ENCODE measurements at places on chromosomes 2 and 18.

DNA sequence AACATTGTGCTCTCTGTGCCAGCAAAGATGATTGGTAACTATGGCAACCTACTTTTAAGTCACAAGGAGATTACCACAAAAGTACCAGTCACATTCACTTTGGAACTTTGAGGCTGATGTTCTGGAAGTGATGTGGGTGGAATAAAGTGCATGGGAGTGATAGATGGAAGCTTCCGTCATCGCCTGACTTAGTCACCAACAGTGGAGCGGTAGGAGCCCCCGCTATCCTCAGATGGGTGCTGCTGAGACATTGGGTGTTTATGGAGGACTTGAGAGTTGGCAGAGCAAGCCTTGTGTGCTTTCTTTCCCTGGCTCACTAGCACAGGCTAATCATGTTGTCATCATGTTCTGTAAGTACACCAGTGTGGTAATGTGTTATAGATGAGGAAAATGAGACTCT lies 4.6 kb downstream of the PPP1R7 start:
- DNase-seq, result peak; percentile 45

GRCh38 chr2:96218508-96219131 lies 10.0 kb upstream of the STARD7 start:
- no peak for DNase-seq

DNA sequence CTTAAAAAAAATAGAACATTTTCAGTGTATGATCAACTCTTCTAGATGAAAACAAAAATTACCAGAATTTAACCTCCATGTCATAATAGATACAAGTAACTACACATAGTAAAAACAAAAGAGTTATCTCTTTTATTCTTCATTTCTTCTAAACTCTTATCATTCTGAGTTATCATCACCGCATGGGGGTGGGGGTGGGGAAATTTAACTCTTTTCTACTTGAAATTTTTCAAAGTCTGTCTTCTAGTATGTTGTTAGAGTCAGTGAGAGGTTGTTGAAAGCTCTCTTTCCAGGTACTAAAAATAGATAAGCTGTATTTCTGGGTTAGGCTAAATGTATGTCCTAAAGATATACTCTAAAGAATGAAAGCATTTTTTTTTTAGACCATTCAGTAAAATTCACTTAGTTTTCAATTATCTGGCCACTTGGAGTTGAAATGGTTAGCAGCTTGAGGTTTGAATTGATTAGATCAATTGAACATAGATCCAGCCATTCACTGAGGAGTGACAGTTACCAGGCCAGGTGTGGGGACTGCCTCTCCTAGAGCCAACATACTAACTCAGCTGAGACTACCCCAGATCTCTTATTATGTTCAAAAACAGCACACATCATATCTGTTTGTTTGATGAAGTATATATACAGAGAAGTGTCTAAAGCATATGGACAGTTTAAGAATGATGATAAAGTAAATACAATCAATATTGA lies 220.7 kb downstream of the IKZF2 start:
- no peak for DNase-seq

DNA sequence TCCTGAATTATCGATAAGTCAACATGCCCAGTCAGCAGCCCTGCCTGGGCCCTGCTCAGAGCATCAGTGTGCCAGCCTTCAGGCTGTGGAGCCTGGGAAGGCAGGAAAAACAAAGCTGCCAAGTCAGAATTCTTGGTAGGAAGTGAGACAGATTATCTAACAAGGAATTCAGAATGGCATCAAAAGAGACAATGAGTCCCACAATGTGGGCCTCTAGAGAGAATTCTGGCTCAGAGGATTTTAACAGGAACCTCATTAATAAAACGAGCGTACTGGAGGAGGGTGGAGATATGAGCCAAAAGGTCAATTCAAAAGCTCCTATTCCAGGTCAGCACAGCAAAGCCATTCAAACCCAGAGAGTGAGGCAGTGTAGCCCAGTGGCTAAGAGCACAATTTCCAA lies 327.6 kb upstream of the MMADHC start:
- no peak for DNase-seq

DNA sequence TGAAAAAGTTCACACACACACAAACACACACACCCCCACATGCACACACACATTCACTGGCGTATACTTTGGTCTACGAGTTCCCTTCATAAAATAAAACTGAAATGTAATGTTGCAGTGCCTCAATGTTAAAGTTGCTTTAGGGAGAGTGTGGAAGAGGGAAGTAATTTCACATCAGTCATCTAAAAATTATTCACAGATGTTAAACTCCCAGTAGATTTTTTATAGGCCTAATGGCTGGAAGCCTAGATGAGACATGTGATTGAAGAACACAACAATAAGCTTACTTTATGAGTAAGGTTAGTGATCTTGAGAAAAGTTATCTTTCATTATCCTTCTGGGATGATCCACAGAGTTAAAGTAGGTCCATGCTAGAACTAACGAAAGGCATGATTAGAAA lies 506.7 kb upstream of the CNTNAP5 start:
- no peak for DNase-seq

GRCh38 chr2:237895544-237896506 lies 36.4 kb downstream of the RAMP1 start:
- peak; percentile 51 for DNase-seq

GRCh38 chr2:10000541-10000940 lies 42.8 kb upstream of the KLF11 start:
- no peak for DNase-seq

- DNase-seq, result no peak
Observed at GRCh38 chr18:10241579-10241978, 212.9 kb upstream of the APCDD1 start.

- no peak for DNase-seq
Observed at GRCh38 chr2:73297586-73297985, 4.2 kb upstream of the EGR4 start.

- no peak for DNase-seq
Observed at GRCh38 chr2:223537115-223537514, 65.0 kb downstream of the SCG2 start.

GRCh38 chr2:240685771-240686371 lies 3.2 kb upstream of the AQP12B start:
- DNase-seq, result no peak

DNA sequence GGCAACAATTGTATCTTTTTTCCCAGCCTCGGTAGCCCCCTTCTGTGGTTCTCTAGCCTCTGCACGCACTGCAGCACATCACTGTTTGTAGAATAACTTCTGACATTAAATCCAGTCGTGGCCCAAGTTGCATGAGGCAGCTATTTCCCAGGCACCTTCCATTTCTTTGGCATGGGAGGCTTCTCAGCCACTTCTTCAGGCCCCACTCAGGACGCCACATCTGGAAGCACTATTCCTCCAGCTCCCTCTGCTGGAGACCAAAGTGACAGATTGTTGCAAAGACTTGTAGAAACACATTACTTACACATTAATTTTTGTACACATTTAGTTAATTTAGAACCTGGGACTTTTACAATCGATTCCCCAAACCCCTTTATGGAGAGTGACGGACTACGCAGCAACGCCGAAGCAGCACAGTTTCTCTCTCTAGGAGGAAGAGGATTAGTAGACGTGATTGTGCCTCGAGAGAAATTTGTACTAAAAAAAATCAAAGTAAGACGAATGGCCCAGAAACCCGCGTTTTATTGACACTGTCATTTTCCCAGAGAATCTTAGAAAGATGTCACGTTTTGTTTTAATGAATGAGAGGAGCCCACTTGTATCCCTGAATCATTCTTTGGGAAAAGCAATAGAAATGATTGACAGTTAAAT lies 57.8 kb upstream of the RGPD5 start:
- DNase-seq, result peak; percentile 29

GRCh38 chr2:148616662-148617061 lies 27.9 kb upstream of the EPC2 start:
- DNase-seq, result no peak

- no peak for DNase-seq
Observed at GRCh38 chr2:4404363-4404762, 701.0 kb downstream of the DCDC2C start.

GRCh38 chr2:12605366-12605765 lies 111.4 kb upstream of the TRIB2 start:
- no peak for DNase-seq

- DNase-seq, result no peak
Observed at GRCh38 chr2:219520079-219520478, 5.8 kb downstream of the ASIC4 start.

GRCh38 chr18:32868406-32868805 lies 95.6 kb upstream of the KLHL14 start:
- no peak for DNase-seq

DNA sequence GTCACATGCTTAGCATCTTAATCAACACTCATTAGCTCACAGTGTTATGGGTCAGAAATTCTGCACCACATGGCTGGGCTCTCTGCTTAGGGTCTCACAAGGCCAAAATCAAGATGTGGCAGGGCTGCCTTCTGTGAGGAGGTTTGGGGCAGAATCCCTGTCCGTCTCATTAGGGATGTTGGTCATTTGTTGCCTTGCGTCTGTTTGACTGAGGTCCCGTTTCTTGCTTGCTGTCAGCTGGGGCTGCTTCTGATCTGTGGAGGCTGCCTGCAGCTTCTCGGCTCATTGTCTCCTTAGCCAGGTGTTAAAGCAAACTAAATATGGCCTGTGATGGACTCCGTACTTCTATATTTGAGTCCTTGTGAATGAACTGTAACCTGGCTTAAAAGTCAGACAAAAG lies 146.5 kb downstream of the NDUFA10 start:
- DNase-seq, result no peak

DNA sequence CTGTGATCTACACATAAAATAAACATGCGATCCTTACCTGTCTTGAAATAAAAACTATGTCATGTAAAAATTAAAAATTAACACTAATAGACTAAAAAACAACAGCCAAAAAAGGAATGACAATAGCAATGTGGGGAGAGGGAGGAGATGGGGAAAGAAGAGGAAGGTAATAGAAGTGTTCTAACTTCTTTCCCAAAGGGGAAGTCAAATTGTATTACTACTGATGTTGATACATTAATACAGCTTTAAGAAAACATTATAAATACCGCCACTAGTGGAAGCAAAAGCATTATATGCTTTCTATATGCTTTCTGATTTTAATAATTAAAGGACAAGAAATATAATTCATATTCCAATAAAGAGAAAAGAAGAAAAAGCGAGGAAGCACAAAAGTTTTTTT lies 22.2 kb downstream of the ZNF516 start:
- no peak for DNase-seq

DNA sequence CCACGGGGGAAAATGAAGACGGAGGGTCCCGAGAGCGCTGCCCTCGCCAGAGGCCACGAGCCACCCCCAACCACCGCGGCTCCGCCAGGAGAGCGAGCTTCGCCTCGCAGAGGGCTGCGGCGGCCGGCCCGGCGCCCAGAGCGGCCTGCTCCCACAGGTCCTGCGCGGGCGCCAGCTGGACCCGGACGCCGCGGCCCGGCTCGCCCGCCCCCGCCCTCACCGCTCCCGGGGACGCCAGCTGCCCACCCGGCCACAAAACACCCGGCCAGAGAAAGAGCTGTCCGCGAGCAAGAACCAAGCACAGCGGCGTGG lies 709 bp downstream of the PTPN2 start:
- DNase-seq, result no peak

DNA sequence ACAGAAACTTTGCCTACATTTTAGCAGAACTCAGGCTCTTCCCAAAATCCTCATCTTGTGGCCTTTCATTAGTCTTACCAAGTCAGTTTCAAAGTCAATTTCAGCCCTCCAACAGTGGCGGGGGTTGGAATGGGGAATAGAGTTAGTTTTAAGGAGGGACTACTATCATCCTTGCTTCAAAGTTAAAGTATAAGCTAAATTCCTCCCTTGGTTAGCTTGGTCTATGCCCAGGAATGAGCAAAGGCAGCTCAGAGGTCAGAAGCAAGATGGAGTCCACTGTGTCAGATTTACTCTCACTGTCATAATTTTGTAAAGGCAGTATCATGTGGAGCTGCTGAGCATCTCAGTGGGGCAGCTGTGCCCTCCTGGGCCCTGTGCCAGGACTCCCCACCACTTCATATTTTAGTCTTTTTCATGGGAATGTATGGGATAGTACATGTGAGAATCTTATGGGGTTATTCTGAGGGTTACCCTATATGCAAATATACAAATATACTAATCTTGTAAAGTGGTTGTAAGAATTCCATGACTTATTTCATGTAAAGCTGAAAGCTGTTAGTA lies 145.2 kb upstream of the MMADHC start:
- DNase-seq, result no peak

DNA sequence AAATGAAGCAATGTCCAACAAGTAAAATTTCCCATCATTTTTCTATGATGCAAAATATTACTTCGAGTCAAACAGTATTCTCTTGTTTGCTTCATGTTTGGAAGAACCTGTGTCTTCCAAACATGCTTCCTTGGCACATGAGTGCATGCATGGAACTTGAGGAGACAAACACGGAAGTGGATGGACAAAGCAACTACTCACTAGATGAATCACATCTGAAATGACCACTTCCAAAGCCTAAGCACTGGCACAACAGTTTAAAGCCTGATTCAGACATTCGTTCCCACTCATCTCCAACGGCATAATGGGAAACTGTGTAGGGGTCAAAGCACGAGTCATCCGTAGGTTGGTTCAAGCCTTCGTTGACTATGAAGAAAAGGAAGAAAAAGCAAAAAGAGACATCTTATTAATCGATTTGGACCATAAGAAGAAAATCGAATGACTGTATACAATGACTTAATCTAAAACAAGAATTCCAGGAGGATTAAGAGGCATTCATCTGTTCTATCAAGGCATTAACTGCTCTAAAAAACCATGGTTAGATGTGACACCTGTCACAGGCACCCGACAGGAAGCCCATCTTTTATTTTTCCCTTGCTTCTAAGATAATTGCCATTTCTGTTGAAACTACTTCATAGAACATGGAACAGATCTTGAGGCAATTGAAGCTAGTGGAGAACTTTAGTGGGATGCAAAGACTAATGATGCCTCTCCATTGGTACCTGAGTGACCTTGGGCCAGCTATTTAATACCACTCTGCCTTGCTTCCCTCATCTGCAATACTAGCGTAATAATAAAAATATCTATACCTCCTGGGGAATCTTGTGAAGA lies 56.0 kb downstream of the ATIC start:
- no peak for DNase-seq

- no peak for DNase-seq
Observed at GRCh38 chr2:227707390-227707789, 10.4 kb downstream of the SLC19A3 start.

DNA sequence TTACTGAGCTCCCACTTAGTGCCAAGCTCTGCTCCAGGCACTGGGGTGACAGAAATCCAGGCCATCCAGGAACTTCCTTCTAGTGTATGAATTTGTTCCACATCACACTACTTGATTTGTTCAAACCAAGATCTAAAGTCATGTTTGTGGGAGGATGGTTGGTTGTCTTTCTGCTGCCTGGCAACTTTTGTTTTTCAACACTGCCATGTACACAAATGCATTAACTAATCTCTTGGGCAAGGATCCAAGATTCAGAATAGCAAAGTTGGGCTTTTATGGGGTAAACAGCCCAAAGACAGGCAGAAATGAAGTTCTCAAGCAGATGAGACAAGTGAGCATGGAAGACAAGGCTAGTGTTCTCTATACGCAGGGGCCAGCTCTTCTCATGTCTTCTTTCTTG lies 53.4 kb upstream of the PROKR1 start:
- no peak for DNase-seq

All from occipital lobe (tissue), 3 donors.